ENCODE measurements at places on chromosomes 3 and 15. TPM values are rescaled to one million over a fixed set of nuclear protein-coding genes. Genes with fewer than 3 reads are reported as not detected.

The C3orf85 gene
- not detected for total RNA-seq

The RETNLB gene
- not detected for total RNA-seq

The ABCF3 gene
- total RNA-seq, result 62.7 TPM

The BOC gene
- 1.8 TPM for total RNA-seq

The PRTG gene
- total RNA-seq, result 3.5 TPM

The PGBD4 gene
- total RNA-seq, result 2.6 TPM

The IQCF5 gene
- total RNA-seq, result not detected

The GOLGA8M gene
- 1.6 TPM for total RNA-seq

The PLCH1 gene
- 0.12 TPM for total RNA-seq

The SAMMSON gene
- total RNA-seq, result not detected

The PP2D1 gene
- not detected for total RNA-seq

The CLRN1 gene
- not detected for total RNA-seq

The CELF6 gene
- 0.26 TPM for total RNA-seq

The ACAD11 gene
- 30.9 TPM for total RNA-seq

The STAB1 gene
- total RNA-seq, result not detected

The HERC2 gene
- 65.2 TPM for total RNA-seq

The MRAS gene
- 5.2 TPM for total RNA-seq

The DPPA4 gene
- not detected for total RNA-seq

The GXYLT2 gene
- total RNA-seq, result 4.1 TPM

The HTR3E gene
- not detected for total RNA-seq

The INSYN1 gene
- not detected for total RNA-seq

The CCDC33 gene
- not detected for total RNA-seq

The OSTN gene
- total RNA-seq, result not detected

The CHRNA7 gene
- 0.23 TPM for total RNA-seq

The SERINC4 gene
- not detected for total RNA-seq

The CTXN2 gene
- not detected for total RNA-seq

The ACOX2 gene
- 4.3 TPM for total RNA-seq

The NR2E3 gene
- total RNA-seq, result 0.56 TPM

The CHDH gene
- 0.49 TPM for total RNA-seq

The COL6A5 gene
- not detected for total RNA-seq

The DUOXA2 gene
- total RNA-seq, result not detected

The CCNB2 gene
- total RNA-seq, result 25.7 TPM

The LRRK1 gene
- total RNA-seq, result 15.4 TPM

The PLA1A gene
- total RNA-seq, result not detected

The SLC51A gene
- total RNA-seq, result not detected

The DGKG gene
- not detected for total RNA-seq

The NR2F2 gene
- total RNA-seq, result 9.6 TPM

The NUP210 gene
- 8.4 TPM for total RNA-seq

The MYLK gene
- total RNA-seq, result 1.3 TPM

The SLC22A14 gene
- 0.64 TPM for total RNA-seq

The SCAANT1 gene
- total RNA-seq, result not detected

The CD96 gene
- total RNA-seq, result not detected

The GPR171 gene
- not detected for total RNA-seq

The CGNL1 gene
- total RNA-seq, result not detected

The SI gene
- total RNA-seq, result not detected

All from MCF 10A (cell line).